ENCODE measurements at places on chromosomes 6 and 20.

- DNase-seq: no peak
Observed at GRCh38 chr6:24191346-24191745, 65.3 kb downstream of the NRSN1 start.

DNA sequence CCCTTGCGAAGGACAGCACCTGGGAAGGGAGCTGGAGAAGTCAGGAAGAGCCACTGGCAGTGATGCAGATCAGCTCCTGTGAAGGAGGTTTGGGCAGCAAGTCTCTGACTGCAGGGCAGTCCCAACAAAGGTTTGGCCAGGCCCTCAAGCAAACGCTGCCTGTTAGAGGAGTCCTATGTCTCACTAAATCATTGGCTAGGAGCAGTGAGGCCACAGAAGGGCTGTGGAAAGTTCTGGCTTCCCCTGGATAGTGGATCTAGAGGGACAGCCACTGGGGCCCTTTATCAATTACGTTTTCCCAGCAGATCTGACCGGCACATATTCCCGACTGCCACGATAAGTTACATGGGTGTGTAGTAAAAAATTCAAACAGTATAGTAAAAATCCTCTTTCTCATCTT is 2.5 kb downstream of the TTPAL start:
- DNase-seq: no peak

- no peak for DNase-seq
Observed at GRCh38 chr20:13147071-13147963, 73.8 kb upstream of the ISM1 start.

DNA sequence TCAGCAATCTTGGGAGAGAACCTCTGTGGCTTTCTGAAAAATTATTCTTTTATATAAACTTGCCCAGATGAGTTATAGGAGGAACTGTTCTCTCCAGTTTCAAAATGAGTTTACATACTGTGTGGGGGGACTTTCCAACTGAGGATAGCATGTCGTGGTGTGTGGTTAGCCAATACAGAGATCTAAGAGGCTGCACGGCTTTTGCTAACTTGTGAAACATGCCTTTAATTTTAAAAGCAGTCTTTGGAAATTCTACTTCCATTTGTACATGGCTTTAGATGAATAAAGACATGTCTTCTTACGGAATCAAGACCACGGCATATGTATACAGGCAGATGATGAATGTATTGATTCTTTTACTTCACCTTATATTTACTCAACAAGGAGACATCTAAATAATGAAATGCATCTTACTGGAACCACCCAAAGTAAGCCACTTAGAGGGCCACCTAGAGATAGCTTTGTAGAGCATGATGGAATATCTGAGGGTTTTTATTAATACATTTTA is 39.8 kb downstream of the HIVEP1 start:
- DNase-seq: peak; percentile 54

GRCh38 chr6:87724983-87725811 is 23.2 kb upstream of the AKIRIN2 start:
- DNase-seq: no peak

GRCh38 chr6:170221052-170221752 is 69.7 kb downstream of the DLL1 start:
- DNase-seq: no peak

DNA sequence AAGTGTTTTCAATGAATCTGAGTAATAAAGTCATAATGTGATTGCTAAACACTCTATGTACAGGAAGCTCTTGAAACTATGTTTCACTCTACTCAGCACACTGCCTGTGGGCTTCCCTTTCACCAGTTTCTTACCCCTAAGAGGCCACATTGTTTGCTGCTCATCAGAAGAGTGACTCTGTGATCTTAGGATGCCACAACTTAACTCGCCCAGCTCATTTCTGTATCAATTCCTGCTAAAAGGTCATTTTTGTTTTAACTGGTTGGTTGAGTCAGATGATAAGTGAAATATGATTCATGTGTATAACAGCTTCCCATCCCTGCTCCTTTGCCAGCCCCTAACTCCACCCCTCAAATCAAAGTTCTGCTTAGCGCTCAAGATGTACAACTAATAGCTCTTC is 9.8 kb upstream of the NDUFAF4 start:
- no peak for DNase-seq

DNA sequence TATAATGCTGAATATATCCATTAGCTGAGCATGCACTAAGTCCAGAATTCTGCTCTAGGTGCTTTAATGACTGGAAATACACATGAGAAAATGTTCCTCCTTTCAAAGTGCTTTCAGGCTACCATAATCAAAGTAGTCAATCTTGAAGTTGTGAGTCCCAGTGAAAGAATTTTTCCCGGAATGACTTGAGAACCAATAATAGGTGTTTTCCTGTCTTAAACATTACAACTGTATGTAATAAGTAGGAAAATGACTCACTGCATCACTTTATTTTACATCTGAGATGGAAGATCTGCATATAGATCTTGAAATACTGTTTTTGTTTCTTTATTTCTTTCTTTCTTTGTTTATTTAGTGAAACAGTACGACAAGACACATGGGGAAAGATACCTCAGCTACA is 437.4 kb upstream of the JAG1 start:
- DNase-seq: no peak

DNA sequence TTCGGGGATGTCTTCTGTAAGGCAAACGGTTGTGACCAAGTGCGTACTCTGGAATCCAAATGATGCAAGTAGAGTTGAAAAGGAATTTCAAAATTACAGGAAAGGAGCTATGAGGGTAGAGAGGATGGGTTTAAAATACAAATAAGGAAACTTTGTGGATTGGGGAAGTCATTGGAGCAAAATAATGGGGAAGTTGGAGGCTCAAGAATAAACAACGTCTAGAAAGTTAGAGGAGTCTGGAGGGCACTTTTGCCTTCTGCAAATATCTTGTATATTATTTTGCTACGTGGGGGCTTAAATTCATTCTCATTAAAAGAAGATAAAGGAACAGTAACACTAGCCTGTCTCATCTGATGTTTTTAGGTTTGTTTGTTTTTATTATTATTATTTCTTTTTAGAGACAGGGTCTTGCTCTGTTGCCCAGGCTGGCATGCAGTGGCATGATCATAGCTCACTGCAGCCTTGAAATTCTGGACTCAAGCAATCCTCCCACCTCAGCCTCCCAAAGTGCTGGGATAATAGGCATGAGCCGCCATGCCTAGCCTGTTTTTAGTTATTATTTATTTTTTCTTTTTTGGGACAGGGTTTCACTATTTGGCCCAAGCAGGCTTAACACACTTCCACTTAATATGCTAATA is 55.0 kb upstream of the TNFAIP3 start:
- no peak for DNase-seq

DNA sequence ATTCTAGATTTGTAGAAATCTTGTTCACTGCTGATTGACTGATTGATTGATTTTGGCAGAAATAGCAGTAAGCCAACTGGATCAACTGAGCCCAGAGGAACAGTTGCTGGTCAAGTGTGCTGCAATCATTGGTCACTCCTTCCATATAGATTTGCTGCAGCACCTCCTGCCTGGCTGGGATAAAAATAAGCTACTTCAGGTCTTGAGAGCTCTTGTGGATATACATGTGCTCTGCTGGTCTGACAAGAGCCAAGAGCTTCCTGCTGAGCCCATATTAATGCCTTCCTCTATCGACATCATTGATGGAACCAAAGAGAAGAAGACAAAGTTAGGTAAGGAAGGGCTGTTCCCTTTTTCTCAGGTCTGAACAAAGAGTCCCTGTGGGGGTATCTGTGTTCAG is 31.2 kb downstream of the TREML1 start:
- no peak for DNase-seq

DNA sequence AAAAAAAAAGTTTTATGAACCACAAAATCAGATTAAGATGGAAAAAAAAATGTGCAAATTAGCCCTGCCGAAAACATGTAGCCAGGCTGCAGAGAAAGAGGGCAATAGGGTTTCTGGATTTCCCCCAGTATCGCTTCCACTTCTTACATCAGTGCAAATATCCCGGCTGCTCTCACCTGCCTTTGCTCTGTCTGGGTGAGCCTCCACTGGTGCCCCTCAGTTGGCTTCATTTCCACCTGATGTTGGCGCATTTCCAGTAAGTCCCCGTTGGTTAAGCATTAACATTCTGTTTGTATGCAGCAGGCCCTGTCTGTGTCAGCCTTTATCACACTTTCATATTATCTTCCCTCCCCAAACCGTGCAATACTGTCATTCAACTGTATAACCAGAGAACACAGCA is 215.1 kb downstream of the CBLN4 start:
- DNase-seq: no peak

GRCh38 chr6:25966711-25967110 is 4.1 kb downstream of the TRIM38 start:
- DNase-seq: no peak

DNA sequence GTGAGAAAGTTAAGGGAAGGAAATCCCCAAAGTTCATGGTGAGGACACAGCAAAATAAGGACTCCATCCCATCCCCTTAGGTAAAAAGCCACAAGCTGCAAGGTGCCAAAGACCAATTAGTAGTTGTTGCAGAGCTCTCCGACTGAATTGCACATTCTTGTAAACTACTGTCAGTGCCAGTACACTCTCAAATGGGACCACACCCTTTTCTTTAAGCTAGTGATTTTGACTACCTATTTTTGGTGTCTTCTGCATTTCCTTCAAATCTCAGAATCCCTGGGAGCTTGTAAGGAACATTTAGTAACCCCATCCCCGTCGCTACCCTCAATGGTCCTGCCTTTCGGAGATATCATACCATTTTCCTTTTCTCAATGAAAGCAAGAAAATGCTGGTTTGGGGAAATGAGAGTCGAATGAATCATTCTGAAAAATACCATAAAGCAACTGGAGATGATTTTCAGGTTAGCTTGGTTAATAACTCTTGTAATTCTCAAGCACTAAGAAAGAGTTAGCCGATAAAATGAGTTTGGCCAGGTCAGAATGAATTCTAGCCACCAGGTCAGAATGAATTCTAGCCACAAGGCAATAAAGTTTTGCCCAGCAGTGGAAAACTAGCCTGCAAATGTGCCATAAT is 5.2 kb upstream of the HMGN3 start:
- no peak for DNase-seq

DNA sequence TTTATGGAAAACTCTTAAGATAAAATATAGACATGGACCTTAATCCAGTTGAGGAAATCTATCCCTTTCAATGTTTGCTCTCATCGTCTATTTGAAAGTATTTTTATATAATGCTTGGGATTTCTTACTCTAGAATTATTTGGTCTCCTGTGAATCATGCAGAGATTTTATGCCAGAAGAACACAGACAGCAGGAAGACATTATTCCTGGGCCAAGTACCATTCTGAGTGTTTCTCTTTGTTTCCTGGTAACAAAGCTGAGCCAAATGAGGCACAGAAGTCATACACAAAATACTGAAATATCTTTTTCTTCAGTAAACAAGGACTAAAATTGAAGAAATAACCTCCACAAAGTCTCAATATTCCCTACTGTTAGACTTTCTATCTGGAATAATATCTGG is 538.2 kb upstream of the EYS start:
- DNase-seq: no peak

GRCh38 chr6:71490876-71491275 is 202.3 kb downstream of the OGFRL1 start:
- no peak for DNase-seq

GRCh38 chr20:51641866-51642265 is 99.3 kb upstream of the NFATC2 start:
- no peak for DNase-seq

- DNase-seq: no peak
Observed at GRCh38 chr6:111975466-111975865, 78.4 kb upstream of the CCN6 start.

DNA sequence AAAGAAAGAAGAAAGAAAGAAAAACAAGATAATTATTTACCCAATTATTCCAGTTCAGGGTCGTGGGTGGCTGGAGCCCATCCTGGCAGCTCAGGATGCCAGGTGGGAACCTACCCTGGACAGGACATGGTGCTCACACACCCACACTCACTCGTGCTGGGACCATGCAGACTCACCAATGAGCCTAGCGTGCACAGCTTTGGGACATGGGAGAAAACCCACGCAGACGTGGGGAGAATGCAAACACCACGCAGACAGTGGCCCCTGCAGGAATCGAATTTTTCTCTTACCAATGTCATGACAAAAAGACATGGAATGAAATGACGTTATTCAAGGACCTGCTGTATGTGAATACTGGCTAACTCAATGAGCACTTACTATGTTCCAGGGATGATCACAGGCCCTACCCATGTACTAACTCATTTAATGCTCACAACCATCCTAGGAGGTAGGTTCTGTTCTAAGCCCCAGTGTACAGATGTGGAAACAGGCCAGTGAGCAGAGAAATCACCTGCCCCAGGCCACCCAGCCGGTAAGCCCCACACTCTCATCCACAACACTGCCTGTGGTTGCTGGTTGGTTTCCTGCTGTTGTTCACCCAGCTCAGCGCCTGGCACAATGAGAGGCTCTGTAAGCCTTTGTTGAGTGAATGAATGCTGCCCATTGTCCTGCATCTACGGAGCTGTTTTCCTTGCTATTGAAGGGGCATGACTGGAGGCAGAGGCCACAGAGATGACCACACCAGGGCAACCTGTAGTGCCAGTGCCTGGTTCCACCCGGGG is 6.8 kb upstream of the PI16 start:
- DNase-seq: peak; percentile 24

DNA sequence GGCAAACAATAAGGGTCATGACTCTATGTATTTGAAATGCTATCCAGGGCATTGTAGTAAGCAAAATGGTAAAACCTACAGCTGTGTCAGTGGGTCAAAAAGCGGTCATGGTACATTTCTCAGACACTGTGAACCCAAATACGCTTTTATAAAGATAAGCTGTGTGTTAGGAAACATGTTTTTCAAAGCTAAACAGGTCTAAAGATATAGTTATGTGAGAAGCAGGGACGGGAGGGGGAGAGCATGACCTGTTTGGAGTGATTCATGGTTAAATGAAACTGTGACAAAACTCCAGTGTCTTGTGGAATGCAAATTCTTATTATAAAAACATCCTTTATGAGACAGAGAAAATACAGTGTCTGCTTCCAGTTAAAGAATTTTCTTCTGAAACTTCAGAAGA is 205.4 kb upstream of the BMP2 start:
- no peak for DNase-seq

DNA sequence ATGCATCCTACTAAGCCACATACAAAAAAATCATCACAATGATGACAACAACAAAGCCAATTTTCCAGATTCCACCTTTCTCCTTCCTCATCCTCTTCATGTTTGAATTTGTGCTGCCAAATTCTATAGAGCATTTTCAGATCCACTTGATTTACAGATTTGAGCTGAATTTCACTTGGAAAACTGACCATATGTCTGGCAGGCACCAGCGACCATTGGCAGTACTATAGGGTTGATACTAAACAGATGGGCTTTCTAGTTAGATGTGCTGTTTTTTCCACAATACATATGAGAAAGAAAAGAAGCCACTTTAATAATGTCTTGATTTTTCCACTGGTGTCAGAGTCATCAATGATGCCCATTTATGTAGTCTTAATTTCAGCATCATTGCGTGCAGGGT is 127.0 kb downstream of the PHACTR3 start:
- DNase-seq: no peak

GRCh38 chr6:100998111-100998510 is 117.0 kb upstream of the ASCC3 start:
- DNase-seq: no peak

DNA sequence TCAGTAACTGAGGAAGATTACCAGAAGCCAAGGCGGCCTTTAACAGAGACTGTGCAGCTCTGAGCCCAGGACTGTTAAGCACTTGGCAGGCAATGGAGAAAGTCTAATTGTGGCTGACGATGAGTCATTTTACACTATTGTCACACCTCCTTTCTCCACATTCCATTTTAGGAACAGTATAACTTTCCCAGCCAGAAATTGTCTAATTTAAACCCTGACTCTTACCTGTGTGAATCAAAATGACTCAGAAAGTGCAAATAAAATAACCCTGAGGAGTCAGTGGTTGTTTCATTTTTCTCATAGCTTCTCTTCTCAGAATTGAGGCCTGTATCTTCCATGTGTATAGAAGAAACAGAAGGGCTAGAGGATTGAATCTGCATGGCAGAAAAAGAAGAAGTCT is 40.0 kb upstream of the OPN5 start:
- no peak for DNase-seq
